Stimulated activated naive CD4-positive, alpha-beta T cell (primary cell): ENCODE measurements at places on chromosomes 12 and 14.

DNA sequence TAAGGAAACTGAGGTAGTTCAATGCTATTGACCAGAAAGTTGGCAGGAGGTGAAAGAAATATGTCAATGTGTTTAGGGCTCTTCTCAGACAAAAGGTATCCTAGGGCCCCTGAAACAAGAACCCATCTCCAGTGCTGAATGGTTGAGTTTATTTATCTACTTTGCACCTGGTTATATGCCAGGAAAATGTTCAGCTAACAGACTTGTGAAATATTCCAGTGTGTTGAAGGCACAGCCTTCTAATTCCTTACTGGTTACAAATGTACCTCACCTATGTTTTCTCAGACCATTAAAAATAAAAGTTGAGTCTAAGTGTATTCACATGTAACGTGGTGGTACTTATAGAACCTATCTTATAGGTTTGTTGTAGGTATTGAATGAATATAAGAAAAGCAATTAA is 511.7 kb upstream of the SEL1L start:
- no peak for DNase-seq

- DNase-seq: no peak
Measured at GRCh38 chr14:67019796-67020195, 169.4 kb upstream of the GARIN2 start.

DNA sequence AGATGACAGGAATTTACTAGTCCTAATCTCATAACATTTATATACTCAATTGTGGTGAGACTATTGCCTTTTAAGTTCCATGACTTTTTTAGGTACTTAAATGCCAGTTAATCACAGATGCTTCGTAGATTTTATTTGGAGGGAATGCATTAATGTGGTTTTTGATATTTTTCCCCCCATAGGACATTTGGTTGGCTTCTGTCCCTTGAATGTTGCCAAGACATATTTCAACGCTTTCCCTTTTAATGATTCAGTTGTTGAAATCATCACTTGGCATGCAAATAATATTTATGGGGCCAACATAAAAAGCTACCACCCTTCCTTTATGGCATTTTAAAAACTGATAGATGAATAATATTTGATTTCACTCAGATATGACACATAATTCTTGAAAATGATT is 172.1 kb downstream of the ACSS3 start:
- DNase-seq: no peak

DNA sequence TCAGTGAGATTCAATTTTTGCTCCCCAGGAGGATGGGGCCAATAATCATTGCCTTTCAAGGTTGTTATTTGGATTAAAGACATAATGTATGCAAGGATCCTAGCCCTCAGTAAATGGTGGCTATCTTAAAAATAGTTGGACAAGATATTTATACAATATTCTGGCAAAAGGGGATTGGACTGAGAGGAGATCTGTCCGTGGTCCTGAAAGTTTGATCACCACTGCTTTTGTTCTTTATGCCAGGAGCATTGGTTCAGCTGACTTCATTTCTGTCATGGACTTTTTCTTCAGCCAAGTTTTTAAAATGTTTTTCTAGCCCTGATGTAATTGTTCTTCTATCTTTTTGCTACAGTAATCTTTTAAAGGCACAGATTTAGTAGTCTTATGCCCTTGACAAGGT is 70.2 kb upstream of the TCL1A start:
- peak; percentile 2 for DNase-seq

GRCh38 chr12:25705261-25705660 is 152.2 kb upstream of the LMNTD1 start:
- DNase-seq: no peak

GRCh38 chr12:80715713-80716249 is 931 bp upstream of the MYF5 start:
- DNase-seq: no peak

- no peak for DNase-seq
Measured at GRCh38 chr12:27709932-27710591, 570 bp upstream of the MRPS35 start.

DNA sequence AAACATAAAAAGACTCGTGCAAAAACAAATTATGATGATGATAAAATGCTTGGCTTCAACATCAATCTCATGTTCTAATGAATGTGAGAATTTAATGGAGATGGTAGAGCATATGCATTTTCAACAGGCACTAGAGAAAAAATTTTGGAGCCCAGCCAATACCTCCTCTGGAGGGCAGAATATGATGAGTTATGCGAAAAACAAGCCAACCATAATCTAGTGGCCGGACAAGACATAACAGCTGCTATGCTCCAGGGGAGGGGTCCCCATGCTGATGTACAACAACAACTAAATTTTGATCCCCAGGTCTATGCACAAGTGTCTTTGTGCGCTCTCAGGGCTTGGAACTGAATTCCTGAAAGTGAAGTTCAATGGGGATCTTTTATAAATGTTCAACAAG is 1197.5 kb downstream of the LRFN5 start:
- no peak for DNase-seq

GRCh38 chr12:71476513-71476912 is 36.9 kb downstream of the LGR5 start:
- DNase-seq: no peak

DNA sequence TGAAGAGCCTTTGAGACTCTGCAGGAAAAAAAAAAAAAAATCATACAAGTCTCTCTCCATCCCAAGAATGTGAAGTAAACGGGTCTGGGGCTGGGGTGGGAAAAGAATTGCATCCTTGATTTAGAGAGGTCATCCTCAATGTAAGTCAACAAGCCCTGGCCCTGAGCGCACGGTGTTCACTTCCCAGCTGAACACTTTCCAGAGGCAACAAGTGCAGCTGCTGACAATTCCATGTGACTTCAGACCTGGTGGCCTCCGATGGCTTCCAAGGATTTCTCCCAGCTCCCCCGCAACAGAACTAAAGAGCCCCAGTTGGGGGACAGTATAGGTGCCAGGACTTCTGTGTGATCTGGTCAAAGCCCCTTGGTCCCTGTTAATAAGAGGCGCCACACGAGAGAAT is 2.4 kb downstream of the RILPL1 start:
- no peak for DNase-seq

- no peak for DNase-seq
Measured at GRCh38 chr14:73211251-73212040, 25.9 kb upstream of the PAPLN start.

DNA sequence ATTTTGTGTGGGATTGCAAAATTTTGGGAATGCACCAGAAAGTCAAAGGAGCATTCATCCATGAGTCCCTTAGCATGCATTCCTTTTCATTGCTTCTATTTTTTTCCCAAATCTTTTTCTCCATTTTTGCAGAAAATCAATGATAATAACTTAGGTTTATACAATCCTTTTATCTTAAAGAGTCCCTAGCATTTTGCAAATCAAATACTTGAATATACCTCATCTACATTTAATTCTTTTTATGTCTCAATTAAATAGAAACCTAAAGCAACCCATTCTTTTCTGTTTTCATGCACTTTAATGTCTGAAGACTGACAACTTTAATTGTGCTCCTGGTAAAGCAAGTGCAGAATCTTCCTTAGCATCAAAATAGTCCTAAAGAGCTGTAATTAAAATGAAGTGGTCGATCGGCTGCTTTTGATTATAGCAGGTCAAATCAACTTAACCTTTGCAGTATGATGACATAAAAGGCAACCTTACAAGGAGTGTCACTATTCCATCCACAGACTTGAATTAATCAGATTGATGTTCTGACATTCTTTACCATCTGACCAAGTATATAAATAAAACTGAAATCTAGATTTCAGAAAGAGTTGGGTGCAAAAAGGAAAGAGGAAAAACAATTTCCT is 168.4 kb downstream of the ALG10B start:
- DNase-seq: no peak

DNA sequence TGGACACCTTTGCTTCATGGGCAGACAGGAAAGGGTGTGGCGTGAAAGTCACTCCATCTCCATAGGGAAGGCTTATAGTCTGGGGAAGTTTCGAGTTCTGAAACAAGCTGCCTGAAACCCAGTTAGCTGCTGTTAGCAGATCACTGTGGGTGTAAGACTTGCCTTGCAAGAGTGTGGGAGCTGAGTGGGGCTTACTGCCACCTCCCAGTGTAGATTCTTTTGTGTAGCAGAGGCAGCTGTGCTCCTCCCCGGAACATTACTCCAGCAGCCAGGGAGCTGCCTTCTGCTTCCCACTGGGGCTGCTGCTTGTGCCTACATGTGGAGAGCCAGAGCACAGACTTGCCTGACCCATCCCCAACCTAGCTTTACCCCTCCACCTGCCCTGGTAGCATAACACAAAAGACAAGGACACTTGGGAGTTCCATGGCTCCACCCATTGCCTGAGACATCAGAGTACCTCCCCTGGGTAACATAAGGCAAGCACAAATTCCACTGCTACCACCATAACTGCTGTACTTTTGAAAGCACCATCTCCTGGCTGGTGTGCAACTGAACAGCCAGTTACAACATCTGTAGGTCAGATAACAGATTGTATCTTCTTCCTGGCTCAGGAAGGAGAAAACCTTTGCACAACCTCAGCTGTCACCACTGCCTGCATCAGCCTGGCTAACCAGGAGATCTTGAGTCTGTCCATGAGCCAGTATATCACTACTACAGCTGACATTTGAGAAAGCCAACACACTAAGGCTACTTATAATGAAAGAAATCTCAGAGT is 69.5 kb downstream of the ADAMTS20 start:
- DNase-seq: no peak

- DNase-seq: no peak
Measured at GRCh38 chr14:65846196-65846868, 433.8 kb downstream of the FUT8 start.

DNA sequence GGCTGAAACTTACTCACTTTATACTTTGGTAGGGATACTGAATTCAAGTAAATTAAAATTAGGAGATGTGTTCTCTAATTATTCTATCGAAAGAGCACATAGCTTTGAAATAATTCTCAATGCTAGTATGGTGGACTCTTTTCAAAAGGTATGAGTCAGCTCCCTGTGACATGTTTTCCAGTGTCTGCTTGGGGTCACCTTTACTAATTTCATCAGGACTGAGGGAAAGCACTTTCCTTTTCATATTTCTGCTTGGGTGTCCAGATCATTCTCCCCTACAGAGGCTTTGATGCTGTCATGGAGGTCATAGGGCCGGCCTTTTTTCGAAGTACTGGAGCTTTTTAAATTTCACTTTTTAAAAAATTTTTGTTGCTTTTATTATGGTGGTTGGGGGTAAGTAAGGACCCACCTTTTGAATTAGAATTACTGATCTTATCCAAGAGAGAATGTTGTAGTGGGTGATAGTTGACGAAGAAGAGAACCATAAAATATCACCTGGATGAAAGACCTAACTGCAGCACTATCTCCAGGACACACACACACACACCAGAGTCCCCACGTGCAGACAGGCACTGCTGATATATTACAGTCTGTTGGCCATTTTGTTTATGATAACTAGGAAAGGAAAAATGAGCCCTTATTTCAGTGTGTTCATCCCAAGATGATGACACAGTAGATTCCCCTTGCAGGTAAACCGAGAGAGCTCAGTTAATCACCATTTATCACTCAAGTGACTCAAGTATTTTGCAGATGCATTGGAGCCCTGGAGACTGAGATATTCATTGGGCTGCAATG is 558.6 kb downstream of the DIO2 start:
- no peak for DNase-seq

DNA sequence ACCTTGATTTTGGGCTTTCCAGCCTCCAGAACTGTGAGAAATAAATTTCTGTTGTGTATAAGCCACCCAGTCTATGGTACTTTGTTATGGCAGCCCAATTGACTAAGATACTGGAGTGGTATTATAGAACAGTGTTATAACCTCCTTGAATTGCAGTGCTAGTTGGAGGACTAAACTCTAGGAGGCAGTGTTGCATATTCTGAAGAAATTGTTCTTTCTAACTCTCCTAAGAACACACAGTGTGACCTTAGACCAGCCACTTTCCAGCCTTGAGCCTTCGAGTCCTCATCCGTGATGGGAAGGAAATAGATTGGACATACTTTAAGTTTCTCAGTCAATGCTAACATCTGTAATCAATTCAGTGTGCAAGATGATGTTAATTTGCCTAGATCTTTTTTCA is 22.4 kb upstream of the LRRC10 start:
- DNase-seq: no peak

GRCh38 chr14:88063811-88064210 is 58.9 kb downstream of the GPR65 start:
- no peak for DNase-seq

DNA sequence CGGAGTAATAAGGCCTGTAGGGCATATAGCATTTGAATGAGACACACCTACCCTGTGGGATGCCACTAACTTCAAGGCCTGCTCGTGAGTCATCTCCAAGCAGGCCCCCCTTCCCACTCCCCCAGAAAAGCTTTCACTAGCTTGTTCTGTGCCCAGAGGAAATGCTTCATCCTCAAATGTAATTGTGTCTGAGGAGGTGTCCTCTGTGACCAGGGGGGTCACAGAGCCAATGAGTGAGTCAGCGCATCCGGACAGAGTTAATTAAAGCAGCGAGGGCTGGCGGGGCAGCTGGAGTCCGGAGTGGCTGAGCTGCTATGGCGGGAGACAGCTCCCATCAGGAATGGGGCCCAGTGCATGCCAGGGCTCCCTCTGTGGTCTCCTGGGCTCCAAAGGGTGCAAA is 27.0 kb upstream of the ESRRB start:
- no peak for DNase-seq

DNA sequence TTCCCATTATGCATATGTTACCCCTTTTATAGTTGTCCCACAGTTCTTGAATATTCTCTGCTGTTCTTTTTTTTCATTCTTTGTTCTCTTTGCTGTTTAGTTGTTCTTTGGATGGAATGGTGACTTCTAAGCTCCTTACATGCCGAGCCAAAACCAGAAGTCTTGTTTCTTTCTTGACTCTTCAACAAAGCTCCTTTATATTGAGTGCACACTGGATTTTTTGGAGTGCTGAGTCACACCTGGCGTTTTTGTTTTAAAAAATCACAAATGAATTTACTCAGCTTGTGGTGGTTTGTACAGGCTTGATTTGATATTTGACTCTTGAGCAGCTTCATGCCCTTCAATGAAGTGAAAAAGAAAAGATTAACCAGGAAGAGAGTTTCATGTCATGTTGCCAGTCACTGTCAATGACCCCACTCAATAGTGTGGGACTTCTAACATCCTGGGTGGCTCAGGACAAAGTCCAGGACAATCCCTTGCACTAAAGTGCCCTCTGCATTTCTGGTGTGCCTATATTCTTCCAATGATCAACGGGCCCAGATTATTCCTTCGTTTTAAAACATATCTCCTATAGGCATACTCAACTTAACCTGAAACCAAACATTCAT is 112.4 kb upstream of the SLC38A4 start:
- no peak for DNase-seq

DNA sequence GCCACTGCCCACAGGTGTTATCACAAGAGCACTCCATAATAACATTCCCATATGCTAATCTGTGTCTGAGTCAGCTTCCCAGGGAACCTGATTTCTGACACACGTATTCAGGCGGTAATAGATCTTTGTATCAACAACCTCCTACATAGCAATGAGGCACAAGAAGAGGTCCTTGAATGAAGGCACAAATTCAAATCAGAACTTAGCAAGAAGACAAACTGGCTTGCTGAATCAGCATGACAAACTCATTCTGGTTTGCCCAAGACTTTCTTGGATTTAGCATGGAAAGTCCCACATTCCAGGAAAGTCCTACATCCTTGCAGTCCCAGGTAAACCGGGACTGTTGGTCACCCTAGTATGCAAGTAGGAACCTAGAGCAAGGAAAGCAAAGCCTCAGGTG is 33.9 kb upstream of the RNU6-7 start:
- DNase-seq: no peak

GRCh38 chr14:94089479-94089878 is 8.4 kb downstream of the IFI27L1 start:
- no peak for DNase-seq

- DNase-seq: no peak
Measured at GRCh38 chr14:82987502-82988124, 1454.0 kb upstream of the SEL1L start.

GRCh38 chr12:30792648-30793499 is 38.1 kb upstream of the CAPRIN2 start:
- no peak for DNase-seq
